T-helper 9 cell (primary cell): ENCODE measurements at places on chromosomes 2 and 18.

DNA sequence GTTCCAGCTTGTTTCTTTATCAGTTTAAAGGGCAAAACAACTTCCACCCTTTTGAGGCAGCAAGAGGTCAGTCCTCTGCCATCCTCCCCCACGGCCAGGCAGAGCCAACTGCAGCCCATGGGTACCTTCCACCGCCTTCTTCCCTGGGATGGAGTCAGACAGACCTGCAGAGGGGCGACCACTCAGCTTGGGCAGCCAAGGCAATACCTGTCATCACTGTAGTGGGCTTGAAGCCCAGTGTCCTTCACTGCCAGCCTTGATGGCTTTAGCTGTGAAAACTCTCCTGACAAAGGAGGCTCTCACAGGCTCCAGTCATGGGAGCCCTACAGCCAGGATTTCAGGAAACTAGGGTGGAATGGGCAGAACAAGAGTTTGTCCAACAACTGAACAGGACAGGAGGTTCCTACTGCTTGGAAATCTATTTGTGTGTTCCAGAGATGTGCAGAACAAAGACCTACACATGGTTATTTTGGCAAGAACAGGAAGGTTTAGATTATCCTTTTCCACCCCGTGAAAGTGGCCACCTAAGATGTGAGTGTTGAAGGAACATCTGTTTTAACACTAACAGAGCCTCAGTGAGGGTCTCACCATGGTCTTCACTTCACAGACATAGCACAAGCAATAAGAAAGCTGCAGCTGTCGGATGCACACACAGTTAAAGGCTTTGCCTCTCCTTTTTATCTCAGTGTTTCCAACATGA is 93.9 kb upstream of the RMDN2 start:
- no peak for DNase-seq

DNA sequence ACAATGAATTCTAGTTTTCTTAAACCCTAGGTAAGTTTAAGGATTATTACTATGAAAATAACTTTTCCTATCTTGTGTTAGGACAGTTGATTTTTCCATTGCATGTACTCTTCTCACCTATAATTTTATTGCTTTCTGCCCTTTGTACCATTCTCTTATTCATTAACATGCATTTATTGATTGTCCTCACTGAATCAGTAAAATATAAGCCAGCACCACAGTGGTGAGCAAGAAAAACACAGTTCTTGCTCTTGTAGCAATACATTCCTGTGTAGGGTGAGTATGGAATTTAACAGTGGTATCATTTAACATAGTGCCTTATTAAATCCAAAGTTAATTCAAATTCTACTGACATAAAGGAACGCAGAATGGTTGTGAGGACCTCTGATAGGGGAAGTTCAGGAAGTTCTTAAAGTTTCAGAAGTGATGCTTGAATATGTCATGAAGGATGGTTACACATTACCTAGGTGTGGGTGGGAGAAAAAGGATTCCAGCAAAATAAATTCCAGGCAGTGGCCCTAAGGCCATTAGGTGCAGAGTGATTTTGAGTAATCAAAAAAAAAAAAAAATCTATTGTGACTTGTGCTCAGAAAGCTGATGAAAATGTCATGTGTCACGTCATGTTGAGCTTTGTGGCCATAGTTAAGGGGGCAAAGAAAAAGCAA is 104.7 kb upstream of the DSEL start:
- no peak for DNase-seq

GRCh38 chr2:79984476-79984875 is 320.1 kb downstream of the LRRTM1 start:
- DNase-seq, result no peak

DNA sequence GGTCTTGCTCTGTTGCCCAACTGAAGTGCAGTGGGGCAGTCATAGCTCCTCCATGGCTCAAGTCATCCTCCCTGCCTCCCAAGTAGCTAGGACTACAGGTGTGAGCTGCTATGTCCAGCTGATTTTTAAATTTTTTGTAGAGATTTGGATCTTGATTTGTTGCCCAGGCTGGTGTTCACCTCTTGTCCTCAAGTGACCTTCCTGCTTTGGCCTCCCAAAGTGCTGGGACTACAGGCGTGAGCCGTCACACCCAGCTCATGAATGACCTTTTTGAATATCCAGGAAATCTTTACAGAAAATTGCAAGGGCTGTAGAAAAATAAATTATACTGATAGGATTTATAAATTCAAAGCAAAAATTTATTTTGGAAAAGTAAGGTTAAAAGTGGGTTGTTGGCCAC is 17.4 kb downstream of the ACTR3 start:
- DNase-seq, result no peak

DNA sequence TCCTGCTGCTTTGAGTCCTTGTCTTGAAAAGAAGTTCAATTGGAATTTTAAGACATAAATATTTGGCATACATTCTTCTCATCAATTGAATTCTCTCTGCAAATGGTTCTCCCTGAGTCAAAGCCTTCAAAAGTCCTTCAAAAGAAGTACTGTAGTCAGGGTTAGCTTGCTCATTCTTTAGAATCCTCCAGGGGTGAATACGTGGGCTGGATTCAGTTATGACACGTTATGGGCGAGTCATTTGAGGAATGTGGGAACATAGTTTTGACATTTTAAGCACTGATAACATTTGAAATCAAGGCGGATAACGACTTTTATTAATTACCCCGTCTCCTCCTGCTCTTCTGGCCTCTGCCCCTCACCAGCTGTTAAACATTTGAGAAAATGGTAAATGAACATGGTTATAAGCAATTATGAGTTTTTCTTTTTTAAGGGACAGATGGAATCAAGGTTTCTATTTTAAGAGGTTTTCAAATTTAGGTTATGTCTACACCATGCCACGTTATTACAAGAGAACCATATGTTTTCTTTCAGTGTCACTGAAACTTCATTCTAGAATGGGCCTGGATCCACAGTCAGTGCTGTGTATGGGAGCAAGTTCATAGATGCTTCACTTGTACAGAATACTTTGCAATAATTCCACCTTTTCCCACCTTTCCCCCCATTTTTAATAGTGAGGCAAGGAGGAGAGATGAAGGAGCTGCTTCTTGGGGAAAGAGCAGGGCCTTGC is 273.1 kb downstream of the TSN start:
- no peak for DNase-seq

DNA sequence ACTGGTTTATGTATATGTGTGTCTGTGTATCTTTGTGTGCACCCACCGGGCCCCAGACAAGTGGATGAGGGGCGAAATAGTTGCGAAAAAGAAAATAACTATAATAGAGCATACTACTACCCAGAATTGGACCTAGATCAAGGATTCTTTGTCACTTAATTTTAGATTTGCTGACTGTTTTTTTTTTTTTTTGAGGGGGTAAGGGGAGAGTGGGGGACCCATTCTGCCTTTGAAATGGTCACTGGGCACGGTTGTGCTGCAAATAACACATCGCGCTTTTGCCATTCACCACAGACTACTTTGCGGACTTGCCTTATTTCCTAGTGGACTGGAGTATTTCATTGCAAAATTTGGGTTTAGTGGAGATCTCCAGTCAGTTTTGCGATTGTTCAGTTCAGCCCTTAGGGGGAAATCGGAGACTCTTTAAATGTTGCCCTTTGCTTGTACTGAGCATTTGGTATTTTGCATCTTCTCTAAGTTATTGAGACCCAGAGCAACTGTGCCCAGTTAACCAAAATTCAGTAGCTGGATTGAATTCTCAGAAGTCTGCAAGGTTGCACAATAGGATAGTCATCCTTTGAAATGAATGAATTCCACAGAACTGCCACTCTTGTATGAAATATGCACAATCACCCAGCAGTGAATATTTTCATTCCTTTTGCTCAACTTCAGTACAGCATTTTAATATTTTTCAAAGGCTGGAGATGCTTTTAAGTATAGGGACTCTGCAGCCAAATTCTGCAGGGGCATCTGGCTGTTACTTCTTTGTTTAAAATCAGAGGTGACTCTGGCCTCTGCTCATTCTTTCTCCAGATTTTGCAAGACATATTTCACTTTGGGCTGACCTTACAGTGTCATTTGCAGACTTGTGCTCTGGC is 2.9 kb downstream of the TRIB2 start:
- DNase-seq, result no peak

GRCh38 chr18:64090876-64091275 is 58.0 kb downstream of the LINC00305 start:
- no peak for DNase-seq

DNA sequence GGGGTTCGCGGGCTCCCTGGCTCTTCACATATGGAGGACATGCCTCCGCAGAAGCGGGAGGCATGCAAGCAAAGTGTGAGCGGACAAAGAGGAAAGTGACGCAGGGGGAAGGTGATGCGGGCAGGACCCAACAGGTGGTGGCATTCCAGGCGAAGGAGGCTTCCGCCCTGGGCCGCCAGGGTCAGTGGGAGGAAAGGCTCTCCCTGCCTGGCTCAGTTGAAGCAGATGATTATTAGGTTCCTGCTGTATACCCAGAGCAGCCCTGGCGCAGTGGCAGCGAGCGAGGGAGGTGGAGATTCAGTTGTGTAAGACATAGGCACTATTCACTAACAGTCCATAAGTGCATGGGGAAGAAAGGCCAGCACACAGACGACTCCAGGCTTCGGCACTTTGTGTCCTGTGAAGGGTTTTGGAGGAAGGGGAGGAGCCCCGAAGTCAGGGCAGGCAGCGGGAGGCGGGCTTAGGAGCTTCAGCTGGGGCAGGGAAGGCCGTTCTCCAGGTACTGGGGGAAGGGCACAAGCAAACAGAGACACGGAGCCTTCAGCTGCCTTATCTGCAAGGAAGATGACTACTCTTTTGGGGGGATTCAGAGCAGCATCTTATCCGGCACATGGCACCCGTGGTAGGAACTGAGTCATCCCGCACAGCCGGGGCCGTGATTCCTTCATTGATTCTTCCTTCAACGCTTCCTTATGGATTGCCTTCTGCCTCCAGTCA is 89.8 kb downstream of the TGOLN2 start:
- DNase-seq, result no peak

GRCh38 chr2:226396541-226396940 is 403.1 kb downstream of the IRS1 start:
- DNase-seq, result no peak

GRCh38 chr18:26893996-26894395 is 28.5 kb upstream of the AQP4 start:
- no peak for DNase-seq

DNA sequence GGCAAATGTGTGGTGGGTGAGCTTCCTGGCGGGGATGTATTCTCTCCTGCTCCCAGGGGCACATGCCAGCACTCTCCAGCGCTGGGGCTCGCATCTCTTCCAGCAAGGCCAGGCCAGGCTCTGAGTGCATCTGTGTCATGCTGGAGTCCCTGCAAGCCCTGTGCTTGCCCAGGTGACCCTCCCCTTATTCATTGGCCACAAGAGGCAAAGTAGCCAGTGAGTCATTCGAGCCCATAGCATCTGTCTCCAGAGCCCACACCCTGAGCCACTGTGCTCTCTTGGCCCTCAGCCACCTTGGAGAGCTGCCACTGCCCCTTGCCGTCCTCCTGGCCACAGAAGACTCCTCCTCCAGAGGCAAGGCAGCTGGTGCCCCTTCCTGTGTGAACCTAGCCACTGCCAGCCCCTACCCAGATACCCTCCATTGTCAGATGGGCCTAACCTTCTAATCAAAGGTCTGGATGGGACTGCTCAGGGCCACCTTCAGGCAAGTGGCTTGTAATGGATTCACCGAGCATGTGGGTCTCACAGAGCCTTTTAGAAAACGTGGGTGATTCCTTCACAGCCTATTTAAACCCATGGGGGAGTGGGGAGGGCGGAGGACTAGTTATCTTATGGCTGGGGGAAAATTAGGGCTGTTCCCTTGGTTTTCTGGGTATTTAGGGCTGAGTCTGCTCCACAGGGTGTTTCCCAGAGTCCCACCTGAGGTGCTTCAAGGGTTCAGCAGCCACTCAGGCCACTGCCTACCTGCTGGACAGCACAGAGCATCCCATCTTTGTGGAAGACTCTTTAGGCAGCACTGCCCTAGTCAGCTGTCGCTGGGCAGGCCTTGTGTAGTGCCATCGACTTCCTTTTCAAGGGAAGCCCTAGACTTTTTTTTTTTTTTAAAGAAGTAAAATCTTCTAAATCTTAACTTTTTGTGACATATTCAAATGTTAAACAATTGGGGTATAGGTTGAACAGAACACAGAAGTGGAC is 137.4 kb downstream of the ACOXL start:
- DNase-seq, result no peak

GRCh38 chr18:11849279-11849678 is 1.9 kb upstream of the CHMP1B start:
- no peak for DNase-seq

DNA sequence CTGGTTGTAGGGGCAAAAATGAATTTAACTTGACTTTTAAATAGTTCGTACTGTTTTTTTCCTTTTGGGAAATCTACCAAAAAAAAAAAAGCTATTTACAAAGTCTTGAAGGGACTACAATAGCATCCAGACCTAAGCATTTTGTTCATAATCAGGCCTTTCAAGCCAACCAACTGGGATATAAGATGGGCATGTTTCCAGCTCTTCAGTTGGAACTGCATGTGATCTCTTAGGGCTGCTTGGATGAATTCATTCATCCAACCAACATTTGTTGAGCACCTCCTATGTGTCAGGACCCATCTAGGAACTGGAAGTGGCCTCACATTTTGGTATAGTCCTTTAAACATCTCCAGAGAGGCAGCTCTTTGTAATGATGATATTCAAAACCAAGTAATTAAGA is 98.6 kb downstream of the AAK1 start:
- no peak for DNase-seq

- DNase-seq, result no peak
These were observed 58.4 kb upstream of the GALR1 start for GRCh38 chr18:77191071-77191751.

DNA sequence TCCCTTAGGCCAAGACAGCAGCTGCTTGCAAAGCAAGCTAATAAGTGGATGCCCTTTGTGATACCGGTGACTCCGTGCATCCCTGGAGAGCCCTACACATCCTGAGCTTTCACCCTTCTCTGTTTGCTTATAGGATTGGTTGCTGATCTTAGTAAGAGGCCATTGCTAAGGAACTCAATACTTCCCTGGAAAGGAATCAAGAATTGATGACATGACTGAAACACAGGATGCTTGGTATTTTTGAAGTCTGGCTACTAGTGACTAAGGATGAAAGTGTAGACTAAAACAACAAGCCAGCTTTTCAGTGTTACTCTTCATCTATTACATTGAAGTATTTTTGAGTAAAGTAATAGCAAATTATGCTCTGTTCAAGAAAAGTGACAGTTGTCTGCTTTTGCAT is 123.0 kb upstream of the SERPINE2 start:
- DNase-seq, result no peak

GRCh38 chr2:16566701-16567100 is 98.9 kb downstream of the CYRIA start:
- no peak for DNase-seq
